ENCODE measurements at places on chromosomes 1 and 21. TPM values are rescaled to one million over a fixed set of nuclear protein-coding genes. Genes with fewer than 3 reads are reported as not detected.

The PLEKHN1 gene
- total RNA-seq, result 1.1 TPM

DNA sequence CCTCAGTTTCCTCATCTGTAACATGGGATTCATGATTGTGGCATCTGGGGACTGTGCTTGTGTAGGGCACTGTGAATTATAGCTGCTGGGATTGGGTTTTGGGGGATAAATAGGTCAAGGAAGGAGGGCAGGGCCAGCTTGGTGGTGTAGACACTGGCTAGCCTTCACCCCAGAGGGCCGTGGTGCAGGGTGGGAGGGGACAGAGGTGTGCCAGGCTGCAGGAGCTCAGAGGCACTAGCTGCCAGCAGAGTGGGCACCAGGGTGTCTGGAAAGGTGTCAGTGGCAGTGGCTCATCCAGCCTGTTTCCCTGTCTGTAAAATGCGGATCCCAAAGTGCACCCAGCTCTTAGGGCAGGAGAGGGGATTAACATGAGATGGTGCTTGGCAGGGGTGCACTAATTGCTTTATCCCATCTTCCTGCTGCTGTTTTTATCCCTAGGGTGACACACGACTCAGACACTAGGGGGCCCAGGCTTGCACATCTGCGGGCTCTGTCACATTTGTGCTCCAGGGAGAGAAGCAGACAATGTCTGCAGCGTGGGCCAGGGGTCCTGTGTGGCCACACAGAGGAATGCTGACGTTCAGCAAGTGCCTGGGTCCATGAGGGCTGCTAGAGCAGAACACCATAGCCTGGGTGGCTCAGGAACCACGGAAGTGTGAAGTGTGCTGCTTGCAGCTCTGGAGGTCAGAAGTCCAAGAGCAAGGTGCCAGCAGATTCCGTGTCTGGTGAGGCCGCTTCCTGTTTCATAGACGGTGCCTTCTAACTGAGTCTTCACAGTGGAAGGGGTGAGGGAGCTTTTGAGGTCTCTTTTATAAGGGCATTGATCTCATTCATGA lies 19.3 kb downstream of the OBSCN start:
- no peak for DNase-seq

DNA sequence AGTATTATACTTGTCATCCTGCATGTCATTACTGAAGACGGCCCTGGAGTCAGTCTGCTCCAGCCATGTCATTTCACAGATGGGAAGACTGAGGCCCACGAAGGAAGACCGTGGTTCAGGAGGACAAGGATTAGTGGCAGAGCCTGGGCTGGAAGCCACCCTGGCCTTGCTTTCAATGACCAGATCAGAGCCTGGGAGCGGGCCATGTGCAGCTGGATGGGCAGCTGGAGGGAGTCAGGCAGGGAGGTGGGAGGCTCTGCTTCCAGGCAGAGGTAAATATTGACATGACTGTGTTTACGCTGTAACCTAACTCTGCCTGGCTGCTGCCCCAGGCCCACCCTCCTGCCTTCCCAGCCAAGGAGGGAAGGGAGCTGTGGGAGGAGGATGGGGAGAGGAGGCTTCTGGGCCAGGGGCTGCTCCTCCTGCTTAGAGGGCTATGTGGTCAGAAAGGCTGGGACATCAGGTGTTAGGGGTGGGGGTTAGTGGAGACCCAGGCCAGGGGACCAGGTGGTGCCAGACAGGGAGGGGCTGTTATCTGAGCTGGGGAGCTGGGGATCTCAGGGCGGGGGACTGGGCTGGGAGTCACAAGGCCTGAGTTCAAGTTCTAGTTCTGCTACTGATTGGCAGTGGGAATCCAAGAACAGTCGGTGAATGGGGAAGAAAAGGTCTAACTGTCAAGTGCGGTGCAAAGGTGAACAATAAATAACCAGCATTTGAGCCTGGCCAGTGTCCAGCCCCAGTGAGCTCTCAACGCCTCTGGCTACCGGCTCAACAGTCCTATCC lies 48.5 kb upstream of the ECE1 start:
- DNase-seq, result no peak

- no peak for DNase-seq
Observed at GRCh38 chr1:210769473-210769872, 364.5 kb downstream of the KCNH1 start.

The PKLR gene
- total RNA-seq, result not detected

- DNase-seq, result no peak
Observed at GRCh38 chr1:222285526-222285925, 262.4 kb downstream of the HHIPL2 start.
